Stimulated activated CD8-positive, alpha-beta memory T cell treated with anti-CD3 and anti-CD28 coated beads, Interleukin-7, amount 100 ng/mL, for 48 hours (primary cell): ENCODE measurements at places on chromosomes 6 and 20.

- DNase-seq = no peak
These were observed 52.4 kb upstream of the IPCEF1 start for GRCh38 chr6:154408891-154409500.

- DNase-seq = no peak
These were observed 373.5 kb upstream of the BTBD3 start for GRCh38 chr20:11544029-11544678.

DNA sequence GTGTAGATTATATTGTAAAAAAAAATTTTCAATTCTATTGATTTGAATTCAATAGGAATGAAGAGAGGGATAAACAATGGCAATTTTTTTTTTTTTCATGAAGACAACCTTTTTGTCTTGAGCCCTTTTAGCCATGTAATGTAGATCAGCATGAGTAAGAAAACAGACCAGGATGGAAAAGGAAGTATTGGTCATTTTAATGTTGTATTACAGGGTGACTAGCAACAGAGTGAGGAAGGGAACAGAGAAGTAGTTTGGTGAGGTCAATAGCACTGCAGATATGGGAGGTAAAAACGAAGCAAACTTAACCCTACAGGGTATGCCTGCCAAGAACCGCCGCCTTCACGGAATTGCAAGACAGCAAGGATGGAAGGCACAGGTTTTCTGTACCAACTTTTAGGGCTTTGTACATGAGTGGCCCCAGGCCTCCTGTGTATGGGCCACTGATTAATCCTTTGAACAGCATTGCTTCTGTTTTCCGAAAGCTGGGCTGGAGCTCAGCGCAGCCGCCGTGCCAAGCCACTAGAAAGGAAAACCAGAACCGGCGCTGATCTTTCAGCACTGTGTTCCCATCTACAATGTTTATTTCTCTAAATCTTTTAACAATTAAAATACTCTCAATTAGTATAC lies 383.7 kb downstream of the CENPW start:
- no peak for DNase-seq

DNA sequence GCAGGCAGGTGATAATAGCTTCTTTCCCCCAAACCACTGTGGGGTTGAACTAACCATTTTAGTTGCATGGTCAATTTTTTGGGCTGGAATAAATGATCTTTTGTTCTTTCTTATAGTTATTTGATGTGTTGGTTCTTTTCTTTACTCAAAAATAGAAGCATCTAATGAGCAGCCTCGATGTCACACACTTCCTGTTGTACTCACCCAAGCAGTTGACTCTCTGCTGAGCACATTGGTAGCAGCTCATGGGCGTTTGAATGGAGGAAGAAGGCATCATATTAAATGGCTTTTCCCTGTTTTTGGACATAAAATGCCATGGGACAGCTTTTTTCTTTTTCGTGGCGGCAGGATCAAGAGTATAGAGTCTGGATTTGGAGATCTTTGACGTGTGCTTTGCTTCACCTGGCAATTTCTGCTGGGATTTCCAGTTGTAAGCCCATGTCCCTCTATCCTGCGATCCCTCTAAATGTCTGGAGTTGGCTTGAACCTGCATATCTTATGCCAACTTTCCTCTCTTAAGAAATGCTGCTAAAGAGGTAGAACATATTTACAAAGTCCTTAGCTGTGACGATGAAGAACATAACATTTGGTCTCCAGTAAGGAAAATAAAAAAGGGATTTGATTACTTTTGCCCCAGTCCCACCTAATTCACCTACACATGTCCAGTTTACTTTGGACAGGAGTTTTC lies 268.3 kb downstream of the PRL start:
- no peak for DNase-seq

DNA sequence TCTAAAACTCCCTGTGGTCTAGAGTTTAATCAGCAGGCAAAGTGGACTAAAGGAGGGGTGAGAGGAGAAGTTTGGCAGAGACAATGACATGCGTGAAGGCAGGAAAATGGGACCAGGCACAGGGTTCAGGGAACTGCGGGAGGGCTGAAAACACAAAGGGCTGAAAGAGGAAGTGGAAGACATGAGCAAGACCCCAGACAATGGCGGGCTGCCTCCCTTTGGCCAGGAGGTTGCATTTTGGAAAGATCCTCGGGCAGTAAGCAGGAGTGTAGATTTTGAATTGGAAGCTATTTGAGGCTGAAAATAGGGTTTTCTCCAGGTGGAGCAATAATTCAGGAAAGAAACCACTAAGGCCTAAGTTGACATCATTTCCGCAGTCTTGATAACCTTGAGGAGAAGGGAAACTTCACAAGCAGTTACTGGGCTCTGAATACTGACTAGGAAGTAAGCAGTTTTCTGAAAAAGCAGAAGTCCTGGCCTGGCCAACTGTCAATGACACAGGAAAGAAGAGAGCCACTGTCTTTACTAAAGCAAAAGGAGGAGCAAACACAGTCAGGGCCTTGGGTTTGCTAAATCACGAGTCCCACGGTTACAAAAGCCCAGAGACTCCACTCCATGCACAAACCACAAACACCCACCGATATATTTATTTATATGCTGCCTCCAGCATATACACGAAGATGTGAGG lies 3.4 kb downstream of the LY86 start:
- DNase-seq = no peak

- DNase-seq = no peak
These were observed 4.8 kb downstream of the GMNN start for GRCh38 chr6:24779416-24780016.

DNA sequence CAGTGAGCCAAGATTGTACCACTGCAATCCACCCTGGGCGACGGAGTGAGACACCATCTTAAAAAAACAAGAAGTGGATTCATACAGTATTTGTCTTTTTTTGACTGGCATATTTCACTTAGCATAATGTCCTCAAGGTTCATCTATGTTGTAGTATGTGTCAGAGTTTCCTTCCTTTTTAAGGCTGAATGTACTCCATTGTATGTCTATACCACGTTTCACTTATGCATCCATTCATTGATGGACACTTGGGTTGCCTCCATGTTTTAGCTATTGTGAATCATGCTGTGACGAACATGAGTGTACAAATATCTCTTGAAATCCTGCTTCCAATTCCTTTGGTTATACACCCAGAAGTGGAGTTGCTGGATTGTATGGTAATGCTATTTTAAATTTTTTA lies 28.9 kb upstream of the FAM83D start:
- DNase-seq = no peak

DNA sequence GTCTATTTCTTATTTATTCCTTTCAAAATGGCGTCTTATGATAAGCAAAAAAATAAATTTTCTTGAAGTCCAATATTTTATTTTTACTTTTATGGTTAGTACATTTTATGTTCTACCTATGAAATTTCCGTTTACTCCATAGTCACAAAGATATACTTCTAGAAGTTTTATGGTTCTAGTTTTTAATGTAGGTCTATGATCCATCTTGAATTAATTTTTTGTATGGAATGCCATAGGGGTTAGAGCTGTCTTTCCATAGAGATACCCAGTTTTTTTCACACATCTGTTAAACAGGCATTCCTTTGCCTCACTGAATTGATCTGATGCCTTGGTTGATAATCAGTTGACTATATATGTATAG lies 24.9 kb upstream of the ASIP start:
- no peak for DNase-seq
